ENCODE measurements at places on chromosomes 1 and 21.

DNA sequence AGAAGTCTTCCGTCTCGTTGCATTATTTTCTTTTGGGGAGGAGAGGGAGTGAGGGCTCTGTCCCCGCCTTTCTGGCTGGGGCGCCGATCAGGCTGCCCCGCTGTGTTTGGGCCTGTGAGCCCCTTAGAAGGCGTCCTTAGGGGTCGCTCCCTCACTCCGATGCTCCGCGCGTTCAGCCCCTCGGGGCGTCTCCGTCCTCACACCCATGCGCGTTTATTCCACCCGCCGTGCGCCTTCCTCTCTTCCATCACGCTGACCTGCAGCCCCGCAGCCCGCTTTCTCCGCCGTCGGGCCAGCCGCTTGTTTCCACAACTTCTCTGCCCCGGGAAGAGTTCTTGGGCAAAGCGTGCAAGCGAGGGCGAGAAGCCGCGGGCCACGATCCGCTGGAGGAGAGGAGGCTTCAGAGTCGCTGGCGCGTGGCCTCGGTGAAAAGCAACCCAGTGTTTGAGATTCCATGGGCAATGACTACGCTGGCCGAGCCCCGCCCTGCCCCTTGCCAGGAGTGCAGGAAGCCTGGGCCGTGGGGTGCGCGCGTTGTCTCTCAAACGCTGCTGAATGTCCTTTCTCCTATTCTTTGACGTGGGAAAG lies 27.7 kb downstream of the TRIM11 start:
- no peak for DNase-seq

- no peak for DNase-seq
Measured at GRCh38 chr1:104182251-104182650, 432.6 kb downstream of the AMY1C start.

DNA sequence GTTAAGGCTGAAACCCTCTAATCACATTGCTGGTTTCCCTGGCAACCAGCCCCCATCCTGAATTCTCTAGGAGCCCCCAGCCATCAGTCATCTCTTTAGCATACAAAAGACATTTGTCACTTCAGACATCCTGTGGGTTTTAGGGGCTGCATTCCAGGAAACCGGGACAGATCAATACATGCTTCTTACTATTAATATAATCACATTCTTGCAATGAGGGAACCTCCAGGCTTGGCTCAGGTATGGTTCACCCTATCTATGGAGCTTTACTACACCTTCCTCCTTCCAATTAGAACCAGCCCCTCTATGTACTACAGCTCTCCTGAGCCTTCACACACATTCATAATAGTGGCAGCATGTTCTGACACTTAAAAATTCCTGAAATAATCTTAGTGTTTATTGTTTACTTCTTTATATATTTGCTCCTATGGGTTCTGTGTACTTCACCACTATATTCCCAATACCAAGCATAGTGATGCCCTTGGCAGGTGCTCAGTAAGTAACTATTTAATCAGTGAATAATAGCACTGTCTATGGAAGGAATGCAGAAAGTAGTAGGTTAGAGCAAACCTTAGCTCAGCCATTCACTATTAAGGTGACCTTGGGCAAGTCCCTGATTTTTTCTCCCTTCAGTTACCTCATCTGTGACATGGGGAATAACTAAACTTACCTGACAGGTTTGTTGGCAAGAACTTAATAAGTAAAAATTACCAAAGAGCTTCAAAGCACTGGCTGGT lies 59.6 kb downstream of the ZNF678 start:
- DNase-seq: no peak

DNA sequence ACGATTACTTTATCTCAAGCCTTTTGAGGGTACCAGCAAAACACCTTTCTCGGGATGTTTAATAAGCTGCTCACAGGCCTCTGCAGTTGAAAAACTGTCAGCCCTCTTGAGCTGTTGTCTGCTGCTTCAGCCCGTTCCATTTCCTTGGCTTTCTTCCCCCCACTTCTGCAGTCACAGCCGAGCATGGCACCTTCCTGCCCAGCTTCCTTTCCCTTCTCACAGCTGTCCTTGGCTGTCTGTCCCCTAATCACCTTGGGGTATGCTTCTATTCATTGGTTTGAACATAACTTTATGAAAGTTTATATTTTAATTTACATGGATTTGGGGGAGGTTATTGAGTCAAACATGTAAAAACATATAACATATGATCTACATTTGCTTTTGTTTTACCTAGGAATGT lies 6.9 kb upstream of the PROX1 start:
- no peak for DNase-seq

GRCh38 chr1:183004141-183004540 lies 19.1 kb upstream of the LAMC1 start:
- DNase-seq: no peak

Measured in activated CD4-positive, alpha-beta T cell treated with anti-CD3 and anti-CD28 coated beads, Interleukin-2, amount 50 U/mL, for 24 hours (primary cell).